GM12878 (cell line): ENCODE measurements at places on chromosomes 7 and 10.

DNA sequence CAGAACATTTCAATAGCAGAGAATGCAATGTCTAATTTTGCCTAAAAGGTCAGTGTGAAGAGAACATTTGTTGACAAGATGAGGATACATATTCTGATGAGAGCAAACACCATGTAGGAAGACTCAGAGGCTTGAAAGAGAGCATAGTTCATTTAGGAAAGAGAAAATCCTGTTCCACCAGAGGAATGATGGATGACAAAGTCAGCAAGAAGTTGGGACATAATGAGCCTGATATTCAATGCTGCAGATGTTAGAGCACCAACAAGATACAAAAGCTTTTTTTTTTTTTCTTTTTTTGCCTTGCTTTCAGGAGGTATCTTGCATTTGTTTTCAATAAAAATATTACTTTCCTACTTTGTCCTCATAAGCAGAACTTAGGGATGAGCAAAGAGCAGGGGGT, 952.0 kb upstream of the C7orf33 start:
- no peak for DNase-seq

- DNase-seq: no peak
Measured at GRCh38 chr10:13834581-13835286, 248.0 kb downstream of the PRPF18 start.

DNA sequence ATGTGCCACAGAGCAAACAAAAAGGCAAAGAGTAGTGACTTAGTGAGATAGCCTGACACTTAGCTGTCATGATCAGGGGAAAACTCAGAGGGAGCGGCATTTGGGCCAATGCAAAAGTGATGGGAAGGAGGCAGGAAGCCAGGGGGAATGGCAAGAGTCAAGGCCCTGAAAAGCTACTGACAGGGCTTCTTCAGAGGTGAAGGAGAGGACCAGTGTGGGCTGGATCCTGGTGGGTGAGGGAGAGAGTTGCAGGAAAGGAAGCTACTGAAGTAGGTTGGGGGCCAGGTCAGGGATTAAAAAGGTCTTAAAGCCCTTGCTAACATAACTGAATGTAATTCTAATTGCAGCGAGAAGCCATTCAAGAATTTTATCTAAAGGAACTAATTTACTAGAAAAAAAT, 117.0 kb downstream of the AASS start:
- no peak for DNase-seq

- no peak for DNase-seq
Measured at GRCh38 chr7:112945046-112945445, 141.6 kb downstream of the GPR85 start.

- DNase-seq: no peak
Measured at GRCh38 chr10:80530251-80530650, 7.5 kb upstream of the SH2D4B start.
